ENCODE measurements at places on chromosomes 6 and 20.

GRCh38 chr20:61443443-61444126, 191.5 kb downstream of the CDH4 start:
- DNase-seq: peak; percentile 12

DNA sequence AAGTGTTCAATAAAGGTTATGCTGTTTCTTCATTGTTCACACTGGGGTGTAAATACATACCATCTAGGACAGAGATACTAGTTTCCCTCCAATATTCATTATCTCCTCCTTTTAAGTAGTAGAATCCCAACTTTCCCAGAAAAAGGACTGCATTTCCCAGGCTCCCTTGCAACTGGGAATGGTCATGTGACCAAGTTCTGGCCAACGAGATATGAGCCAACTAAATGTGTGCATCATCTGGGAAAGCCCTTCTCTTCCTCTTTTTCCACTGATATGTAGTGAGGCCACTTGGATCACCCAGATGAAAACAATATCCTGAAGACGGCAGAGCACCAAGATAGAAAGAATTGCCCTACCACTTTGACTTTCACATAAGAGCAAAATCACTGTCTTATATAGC, 97.9 kb upstream of the PTPRT start:
- no peak for DNase-seq

DNA sequence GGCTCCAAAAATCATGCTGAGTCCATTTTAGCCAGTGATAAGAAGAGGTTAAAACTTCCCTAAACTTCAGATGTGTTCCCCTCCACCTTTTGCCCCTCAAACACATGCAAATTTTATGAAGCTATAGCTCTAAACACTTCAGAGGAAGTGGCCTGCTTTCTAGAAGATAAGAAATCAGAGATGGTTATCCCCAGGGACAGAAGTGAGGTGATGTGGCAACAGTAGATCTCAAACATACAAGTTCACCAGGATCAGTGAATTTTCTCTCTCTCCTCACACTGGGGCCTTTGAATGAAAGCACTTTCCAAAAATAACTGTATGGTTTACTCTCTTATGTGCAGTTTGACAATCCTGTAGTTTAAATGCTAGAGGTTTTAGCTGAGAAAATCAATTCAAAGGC, 332.0 kb downstream of the BTBD9 start:
- DNase-seq: peak; percentile 9

- no peak for DNase-seq
Measured at GRCh38 chr6:98670045-98670746, 164.2 kb upstream of the POU3F2 start.

DNA sequence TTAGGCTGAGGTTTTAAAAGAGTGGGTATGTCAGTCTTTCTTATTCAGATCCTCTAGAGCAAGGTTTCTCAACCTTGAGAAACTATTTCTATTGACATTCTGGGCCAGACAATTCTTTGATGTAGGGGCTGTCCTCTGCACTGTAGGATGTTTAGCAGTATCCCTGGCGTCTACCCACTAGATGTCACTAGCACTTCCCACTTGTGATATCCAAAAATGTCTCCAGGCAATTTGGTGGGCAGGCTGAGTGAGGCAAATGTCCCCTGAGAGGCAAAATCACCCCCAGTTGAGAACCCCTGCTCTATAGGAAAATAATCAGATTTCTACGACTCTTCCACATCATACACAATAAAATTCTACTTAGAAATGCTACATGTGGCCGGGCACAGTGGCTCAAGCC, 7.7 kb upstream of the ZKSCAN8 start:
- peak; percentile 49 for DNase-seq

DNA sequence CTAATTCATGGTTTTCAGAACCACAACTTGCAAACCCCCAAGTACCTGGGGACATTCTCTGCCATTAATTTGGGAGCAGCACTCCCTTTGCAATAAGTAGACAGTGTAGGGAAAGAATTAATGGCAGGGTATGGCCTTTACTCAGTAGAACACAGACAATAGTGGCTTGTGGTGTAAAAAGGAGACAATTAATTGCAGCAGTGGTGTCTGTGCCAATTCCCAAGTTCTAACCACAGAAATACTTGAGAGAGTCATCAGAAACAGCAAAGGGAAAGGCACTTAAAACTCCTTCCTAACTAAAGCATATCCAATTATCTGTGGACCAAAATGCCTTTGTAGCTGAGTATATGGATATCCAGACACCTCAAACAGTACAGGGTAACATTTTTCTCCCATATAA, 257.6 kb upstream of the POU3F2 start:
- DNase-seq: no peak

DNA sequence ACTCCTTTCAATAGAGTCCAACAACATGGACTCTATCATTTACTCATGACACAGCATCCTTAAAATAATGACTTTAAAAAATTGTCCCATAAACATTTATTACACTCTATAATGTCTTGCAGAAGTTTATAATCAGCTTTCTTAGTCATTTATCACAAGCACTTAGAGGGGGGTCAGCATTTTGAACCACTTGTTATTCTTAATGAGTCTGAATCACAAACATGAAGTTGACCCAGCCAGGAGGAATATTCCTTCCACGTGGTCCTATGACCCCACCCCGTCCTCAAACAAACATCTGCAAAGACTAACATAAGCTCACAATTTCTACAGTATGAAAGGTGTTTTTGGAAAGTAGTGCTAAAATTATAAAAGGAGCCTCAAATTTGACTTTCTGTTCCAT, 91.1 kb downstream of the MTFR2 start:
- DNase-seq: no peak

GRCh38 chr6:119484598-119484997, 135.0 kb upstream of the MAN1A1 start:
- DNase-seq: peak; percentile 63

GRCh38 chr20:25864326-25864962, 167.8 kb upstream of the ZNF337 start:
- no peak for DNase-seq

DNA sequence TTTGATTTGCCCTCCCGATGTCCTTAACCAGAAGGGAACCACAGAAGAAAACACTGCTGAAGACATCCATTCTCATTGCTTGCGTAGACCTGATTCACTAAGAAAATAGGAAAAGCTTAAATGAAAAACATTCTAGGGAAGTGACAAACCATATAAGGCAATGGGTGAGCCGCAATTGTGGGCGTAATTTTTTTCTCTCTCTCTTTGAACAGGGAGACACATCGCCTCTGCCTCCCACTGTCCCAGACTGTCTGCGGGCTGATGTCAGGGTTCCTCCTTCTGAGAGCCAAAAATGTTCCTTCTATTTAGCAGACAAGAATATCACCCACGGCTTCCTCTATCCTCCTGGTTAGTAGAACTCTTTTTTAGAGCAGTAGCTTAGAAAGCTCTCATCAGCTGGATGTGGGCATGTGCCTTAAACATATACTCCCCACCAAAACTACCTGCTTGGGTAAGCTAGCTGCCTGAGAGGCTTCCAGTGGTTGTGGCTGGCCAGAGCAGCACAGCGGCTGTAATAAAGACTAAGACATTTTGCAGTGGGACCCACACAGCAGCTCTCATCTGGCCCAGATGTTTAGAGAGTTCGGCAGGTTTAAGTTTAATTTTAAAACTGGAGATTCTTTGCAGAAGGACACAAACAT, 22.7 kb upstream of the CTAGE9 start:
- DNase-seq: no peak

DNA sequence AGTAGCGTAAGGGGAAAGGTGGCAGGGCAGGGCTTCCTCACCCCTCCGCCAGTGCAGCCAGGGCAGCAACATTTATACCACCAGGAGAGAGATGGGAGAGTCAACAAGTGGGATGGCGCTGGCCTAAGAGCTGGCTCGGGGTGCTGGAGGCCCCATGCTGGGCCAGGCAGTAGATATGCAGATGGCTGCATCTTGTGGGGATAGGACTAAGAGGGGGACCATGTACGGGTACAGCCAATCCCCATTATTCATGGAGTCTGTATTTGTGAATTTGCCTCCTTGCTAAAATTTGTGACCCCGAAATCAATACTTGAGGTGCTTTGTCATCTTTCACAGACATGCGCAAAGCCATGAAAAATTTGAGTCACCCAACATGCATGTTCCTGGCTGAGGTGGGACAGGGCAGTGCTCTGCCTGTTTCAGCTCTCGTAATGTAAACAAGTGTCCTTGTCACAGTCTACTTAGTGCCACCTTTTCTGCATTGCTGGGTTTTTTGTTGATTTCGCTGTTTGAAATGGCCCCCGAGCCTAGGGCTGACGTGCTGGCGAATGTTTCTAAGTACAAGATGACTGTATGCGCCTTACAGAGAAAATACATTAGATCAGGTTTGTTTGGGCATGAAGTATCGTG, 27.5 kb upstream of the TAF8 start:
- DNase-seq: no peak

- DNase-seq: peak; percentile 90
Measured at GRCh38 chr20:62485062-62485700, 9.4 kb upstream of the GATA5 start.

- peak; percentile 53 for DNase-seq
Measured at GRCh38 chr6:40845553-40845952, 193.5 kb downstream of the UNC5CL start.

DNA sequence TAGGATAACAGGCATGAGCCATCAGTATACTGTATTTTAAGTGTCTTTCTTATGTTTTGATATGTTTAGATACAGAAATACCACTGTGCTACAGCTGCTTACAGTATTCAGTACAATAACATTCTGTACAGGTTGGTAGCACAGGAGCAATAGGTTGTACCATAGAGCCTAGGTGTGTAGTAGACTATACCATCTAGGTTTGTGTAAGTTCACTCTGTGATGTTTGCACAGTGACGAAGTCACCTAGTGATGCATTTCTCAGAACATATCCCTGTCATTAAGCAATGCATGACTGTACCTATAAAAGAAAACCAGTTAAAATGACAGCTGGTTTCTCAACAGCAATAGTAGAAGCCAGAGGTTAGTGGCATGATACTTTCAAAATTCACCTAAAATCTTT, 3.0 kb upstream of the ZBTB24 start:
- no peak for DNase-seq

GRCh38 chr20:24961384-24962181, 12.5 kb downstream of the CST7 start:
- DNase-seq: no peak

- DNase-seq: peak; percentile 76
Measured at GRCh38 chr20:878511-879307, 37.4 kb downstream of the ANGPT4 start.

DNA sequence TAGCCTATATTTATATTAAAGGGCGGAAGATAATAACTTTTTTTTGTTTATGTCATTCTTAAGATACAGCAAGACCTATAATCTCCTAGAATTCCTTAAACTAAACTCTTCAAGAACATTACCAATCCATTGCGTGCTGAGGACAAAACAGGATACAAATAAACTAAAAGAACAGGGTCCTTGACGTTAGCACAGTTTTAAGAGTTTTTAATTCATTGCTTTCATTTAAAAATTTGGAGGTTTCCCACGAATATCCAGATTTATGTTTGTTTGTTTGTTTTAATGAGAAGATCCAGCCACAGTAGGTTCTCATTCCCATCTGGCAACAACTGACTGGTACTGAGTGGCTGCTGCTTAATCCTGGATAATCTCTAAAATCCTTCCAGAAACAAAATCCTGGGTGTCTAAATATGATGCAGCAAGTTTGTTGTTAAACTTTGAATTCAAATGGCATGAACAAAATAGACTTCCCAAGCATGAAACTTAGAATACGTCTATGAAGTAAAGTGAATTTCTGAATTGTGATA, 153.7 kb downstream of the HACE1 start:
- DNase-seq: no peak

DNA sequence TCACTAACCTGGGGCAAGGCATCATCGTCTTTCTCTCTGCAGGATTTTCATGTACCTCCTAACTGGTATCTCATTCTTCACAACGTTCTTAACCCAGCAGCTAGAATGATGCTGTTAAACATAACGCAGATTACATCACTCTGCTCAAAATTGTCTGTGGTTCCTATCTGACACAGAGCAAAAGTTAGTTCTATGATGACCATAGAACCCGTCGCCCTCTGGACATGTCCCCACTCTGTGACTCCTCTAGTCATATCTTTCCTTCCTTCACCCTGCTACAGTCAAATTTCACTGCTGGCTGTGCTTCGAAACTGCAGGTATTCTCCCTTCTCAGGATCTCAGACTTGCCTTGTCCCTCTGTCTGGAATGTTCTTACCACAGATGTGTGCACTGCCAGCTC, 87.4 kb upstream of the TPD52L1 start:
- no peak for DNase-seq
